Activated naive CD8-positive, alpha-beta T cell treated with anti-CD3 and anti-CD28 coated beads, Interleukin-2, amount 10 ng/mL, durations not matched to agents 7 days and 5 days (primary cell): ENCODE measurements at places on chromosomes 7 and 10. TPM values are rescaled to one million over a fixed set of nuclear protein-coding genes. Genes with fewer than 3 reads are reported as not detected.

DNA sequence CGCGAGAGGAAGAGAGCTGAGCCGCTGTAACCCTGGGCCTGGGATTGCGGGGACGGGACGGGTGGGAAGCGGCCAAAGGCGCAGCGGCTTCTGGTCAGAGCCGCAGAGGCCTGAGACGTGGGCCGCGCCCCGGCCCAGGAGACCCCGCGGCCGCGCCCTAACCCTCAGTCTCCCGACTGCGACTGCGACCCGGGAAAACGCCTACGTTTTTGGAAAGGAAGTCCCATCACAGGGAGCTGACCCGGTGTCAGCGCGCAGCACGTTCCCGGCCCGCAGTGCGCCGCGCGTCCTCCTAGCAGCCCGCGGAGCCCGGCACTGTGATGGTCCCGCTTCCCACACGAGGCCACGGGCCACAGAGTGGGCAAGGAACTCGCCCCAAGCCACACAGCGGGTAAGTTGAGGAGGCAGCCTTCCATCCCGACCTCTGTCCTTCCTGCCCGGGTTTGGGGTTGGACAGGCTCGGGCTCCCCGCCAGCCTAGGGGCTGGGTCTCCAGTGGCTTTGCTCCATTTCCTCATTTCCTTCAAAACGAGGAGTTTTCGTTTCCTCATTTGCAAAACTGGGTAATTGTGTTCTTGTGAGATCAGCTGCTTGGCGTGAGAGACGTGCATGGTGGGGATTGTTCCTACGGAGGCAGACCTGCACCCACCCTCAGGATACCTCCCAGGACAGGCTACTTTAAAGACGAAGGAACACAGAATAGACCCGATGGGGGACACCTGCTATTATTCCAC, 1.2 kb downstream of the GPNMB start:
- no peak overlapping the region for H3K27ac ChIP-seq
- peaks cover 2% of the 10 kb centered on the region for H3K4me1 ChIP-seq
- H3K4me3 ChIP-seq = peak overlapping the region; percentile 12
- peaks cover 82% of the 10 kb centered on the region for H3K27me3 ChIP-seq

DNA sequence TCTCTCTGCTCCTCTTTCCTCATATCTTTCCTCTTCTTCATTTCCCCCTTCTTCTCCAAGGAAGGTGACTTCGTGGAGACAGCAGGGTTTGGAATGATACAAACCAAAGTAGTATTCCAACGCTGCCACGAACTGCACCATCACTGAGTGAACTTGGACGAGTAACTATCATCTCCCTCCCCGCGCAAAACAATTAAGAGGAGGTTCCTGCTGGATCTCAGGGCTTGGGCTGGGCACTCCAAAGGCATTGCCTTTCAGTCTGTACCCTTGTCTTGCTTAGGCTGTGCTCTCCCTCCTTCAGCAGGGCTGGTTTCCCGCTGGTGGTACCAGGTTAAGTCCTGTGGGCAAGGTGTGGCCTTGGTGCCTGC, 790 bp upstream of the PITX3 start:
- H3K4me3 ChIP-seq = peak overlapping the region; percentile 79
- DNase-seq = no peak
- H3K4me1 ChIP-seq = peaks cover 27% of the 10 kb centered on the region
- H3K27me3 ChIP-seq = peaks cover 42% of the 10 kb centered on the region
- H3K27ac ChIP-seq = no peak overlapping the region

- H3K27me3 ChIP-seq = peaks cover 39% of the 10 kb centered on the region
- peak overlapping the region; percentile 34 for H3K4me3 ChIP-seq
- peaks cover 2% of the 10 kb centered on the region for H3K4me1 ChIP-seq
- no peak overlapping the region for H3K27ac ChIP-seq
Observed at GRCh38 chr7:90212149-90212495, 582 bp downstream of the STEAP2 start.

DNA sequence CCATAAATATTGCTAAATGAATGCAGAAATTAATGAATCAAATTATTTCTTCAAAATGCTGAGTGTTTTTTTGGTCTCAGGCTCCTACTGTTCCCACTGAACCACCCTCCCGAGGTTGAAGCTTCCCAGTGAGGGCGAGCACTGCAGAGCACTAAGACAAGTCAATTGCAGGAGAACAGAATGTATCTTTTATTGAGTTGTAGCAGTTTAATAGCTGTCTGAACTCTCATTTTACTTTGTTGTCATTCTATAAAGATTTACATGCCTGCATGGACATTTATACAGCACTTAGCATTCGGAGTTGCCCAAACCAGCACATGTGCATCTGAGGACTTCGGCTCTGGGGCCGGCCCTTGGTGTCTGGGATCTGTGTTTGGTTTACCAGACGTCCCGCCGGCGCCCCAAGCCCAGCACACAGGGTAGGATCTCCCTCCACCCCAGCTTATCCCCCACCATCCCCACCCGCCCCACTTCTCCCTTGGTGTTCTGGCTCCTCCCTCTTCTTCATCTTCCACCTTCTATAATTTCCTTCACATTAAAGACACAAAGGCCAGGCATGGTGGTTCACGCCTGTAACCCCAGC, 211.0 kb upstream of the SH2B2 start:
- no peak overlapping the region for H3K27ac ChIP-seq
- peaks cover 16% of the 10 kb centered on the region for H3K36me3 ChIP-seq
- H3K4me1 ChIP-seq = peaks cover 7% of the 10 kb centered on the region
- H3K4me3 ChIP-seq = no peak overlapping the region

MMD2 gene
- not detected for total RNA-seq

IGF2BP3 gene
- 0.37 TPM for total RNA-seq
